ENCODE measurements at places on chromosomes 3 and 15.

DNA sequence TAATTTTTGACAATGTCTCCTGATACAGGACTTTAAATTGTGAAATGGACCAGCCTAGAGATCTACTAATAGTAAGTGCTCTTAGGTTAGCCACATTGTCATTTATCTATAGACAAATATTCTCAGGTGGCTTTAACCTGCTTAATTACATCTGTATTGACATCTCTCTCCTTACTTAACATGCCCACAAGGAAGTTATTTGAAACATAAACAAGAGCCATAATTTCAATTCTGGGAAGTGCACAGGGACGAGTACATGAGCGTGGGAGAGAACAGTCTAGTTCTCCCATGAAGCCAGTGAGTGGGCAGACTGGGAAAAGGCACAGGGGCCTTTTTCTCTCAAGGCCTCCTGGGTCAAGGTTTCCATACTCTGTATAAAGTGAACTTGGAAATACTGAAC is 54.2 kb downstream of the NEK10 start:
- no peak for DNase-seq

DNA sequence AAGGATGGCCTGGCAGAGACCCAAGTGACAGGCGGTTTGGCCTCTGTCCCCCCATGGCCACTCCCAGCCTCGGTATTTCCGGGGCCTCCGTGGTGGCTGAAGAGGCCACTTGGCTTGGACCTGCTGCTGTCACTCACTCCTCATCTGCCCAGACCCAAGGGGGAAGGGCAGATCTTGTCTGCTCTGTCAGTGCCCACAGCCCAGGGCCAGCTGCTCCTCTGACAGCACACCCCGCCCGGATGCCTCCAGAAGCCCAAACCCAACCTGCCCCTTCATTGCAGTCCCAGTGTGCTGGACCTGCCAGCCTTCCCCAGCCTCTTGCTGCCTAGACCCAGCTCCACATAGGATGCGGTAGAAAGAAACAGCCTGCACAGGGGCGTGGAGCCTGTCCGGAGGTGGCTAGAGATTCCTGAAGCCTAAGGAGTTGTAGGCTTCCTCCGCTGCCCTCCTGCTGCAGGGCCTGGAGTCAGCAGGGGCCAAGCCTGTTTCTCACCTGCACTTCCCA is 52.0 kb downstream of the MAGEF1 start:
- no peak for DNase-seq

- DNase-seq: no peak
These were observed 101.0 kb downstream of the CHL1 start for GRCh38 chr3:297585-297984.

DNA sequence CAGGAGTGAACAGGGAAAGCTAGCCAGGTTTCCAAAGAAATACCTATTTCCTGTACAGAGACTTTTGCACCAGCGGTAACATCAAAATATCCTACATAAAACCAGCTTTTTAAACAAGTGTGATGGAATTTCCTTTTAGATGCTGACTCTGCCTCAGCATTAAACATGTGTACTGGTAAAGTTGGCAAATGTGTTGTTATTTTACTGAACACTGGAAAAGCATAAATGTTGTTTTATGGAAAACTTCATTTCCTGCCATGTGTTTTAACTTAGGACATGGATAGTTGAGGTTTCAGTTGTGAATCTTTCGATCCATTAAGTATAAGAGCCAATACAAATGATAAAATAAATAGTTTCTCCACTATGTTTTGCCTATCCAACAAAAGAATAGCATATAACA is 15.7 kb downstream of the OXNAD1 start:
- no peak for DNase-seq

GRCh38 chr15:37100109-37100965 is at the start of gene MEIS2:
MEIS2 (minus strand) TSS chr15:37100549; CDS start chr15:37099466, 1,083 bp downstream.
- DNase-seq: peak; percentile 90

DNA sequence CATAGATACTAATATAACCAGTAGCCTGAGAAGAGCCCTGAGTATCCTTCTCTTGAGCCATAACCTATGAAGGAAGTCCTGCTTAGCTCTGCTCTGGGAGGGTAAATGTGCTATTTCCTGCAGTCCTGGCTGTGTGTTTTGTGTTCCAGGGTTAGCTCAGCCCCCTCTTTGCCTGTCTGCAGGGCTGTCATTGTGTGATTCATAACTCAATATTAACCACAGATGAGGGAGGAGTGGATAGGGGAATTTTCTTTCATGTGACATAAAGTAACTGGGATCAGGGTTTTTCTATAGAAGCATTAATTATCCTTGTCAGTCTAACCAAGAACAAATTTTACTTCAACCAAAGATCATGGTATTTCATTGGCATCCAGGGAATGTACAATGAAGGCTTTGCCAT is 183.3 kb upstream of the ZBTB20 start:
- no peak for DNase-seq

- no peak for DNase-seq
These were observed 134.8 kb downstream of the P2RY1 start for GRCh38 chr3:152969557-152970300.

- DNase-seq: no peak
These were observed 205.5 kb upstream of the CD96 start for GRCh38 chr3:111336511-111336910.

DNA sequence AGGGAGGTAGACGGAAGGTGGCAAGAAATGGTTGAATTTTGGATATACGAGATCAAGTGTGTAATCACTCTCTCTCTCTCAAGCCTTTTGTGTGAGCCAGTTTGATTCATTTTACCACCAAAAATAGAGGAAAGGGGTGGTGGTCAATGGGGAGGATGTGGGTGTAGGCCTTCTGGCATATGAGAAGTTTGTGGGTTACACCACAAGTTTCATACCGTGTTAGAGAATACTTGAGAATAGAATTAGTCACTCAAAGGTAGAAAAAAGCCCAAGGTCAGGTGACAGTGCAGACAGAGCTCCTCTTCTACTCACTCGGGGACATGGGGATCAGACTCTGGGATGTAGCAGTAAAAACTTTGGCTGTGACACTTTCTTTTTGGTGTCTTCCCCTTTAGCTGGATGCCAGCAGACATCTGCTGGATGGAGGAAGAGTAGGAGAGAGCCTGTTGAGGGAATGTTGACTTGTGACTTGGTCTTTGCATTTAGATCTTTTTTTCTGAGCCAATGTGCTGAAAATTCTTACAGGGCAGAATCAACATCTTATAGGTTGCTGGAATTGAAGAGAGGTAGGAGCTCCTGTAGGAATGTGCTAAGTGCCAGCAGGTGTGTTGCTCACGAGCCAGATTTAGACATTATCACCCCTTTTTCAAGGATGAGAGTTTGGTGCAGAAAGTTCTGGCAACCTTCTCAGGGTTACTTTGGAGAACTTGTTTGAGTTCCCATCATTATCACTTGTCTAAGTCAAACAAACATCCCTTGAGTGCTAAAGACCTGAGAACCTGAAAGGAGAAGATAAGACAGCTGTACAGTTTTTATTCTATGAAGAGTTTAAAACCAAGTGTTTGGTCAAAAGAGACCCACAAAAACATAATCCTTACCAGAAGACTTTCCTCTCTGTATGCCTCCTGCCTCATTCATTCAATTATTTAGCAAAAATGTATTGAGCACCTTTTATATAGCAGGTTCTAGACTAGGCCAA is 43.9 kb upstream of the RYK start:
- no peak for DNase-seq

GRCh38 chr3:124691599-124691998 is 38.7 kb upstream of the UMPS start:
- DNase-seq: no peak

- DNase-seq: no peak
These were observed 51.0 kb downstream of the MME start for GRCh38 chr3:155131104-155131503.

- DNase-seq: no peak
These were observed 515 bp upstream of the EIF3J start for GRCh38 chr15:44536302-44536961.

DNA sequence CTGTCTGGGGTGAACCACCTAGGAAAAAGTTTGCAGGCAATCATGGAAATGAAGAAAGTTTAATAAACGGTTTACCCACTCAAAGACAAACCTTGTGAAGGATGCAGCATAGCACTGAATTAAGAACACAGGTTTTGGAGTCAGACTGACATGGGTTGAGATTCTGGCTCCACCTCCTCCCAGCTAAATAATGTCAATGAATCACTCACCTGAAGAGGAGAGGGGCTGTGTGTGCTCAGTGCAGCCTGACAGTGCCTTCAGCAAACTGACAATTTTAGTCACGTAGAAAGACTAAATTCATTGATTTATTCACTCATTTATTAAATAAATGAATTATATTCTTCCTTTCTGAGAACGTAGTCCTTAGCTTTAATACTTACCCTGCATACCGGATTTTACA is 18.9 kb downstream of the NR1I2 start:
- DNase-seq: no peak

GRCh38 chr3:156300371-156300770 is 180.0 kb downstream of the KCNAB1 start:
- no peak for DNase-seq

GRCh38 chr3:15858547-15859506 is 61.0 kb upstream of the ANKRD28 start:
- no peak for DNase-seq

DNA sequence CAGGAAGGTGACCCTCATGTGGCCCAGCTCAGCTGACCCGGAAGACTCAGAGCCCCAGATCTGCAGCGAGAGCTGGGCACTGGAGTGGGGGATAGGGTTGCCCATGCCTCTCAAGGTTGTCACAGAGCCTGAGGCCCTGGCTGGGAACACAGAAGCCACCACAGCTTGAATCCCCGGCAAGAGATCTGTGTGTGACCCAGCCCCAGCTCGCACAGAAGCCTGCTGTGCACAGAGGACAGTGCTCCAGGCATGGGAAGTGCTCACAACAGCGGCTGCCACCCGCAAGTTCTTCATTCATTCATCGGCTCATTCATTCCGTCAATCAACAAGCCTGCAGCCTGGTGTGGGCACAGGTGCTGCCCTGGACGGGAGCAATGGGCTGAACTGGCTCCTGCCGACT is 36.4 kb downstream of the DNAJB8 start:
- no peak for DNase-seq

GRCh38 chr3:34070831-34071585 is 272.6 kb downstream of the PDCD6IP start:
- DNase-seq: no peak

- DNase-seq: no peak
These were observed 121.9 kb upstream of the TMC3 start for GRCh38 chr15:81495780-81496467.

GRCh38 chr3:63279005-63279841 is 1.1 kb downstream of the SYNPR start:
- DNase-seq: no peak

GRCh38 chr3:157081626-157082210 is 78.2 kb downstream of the CCNL1 start:
- DNase-seq: no peak

GRCh38 chr15:71109905-71110304 is 5.4 kb upstream of the THSD4 start:
- DNase-seq: no peak

DNA sequence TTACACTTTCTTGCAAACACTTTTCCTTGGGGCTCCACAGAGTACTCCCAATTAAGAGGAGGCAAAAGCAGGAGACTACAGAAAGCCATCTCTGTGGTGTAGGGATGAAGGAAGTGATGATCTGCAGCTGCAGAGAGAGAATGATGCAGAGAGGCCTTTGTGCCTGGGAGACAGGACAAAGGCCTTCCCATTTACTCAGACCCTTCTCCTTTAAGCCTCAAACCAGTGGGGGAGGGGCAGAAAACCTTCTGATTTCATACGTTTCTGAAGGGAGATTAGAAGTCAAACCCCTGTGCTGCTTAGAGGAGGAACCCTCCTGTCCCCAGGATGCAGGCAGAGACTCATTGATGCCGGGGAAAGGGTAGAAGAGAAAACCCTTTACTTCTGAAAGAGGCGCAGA is 130.8 kb downstream of the NEO1 start:
- DNase-seq: no peak

DNA sequence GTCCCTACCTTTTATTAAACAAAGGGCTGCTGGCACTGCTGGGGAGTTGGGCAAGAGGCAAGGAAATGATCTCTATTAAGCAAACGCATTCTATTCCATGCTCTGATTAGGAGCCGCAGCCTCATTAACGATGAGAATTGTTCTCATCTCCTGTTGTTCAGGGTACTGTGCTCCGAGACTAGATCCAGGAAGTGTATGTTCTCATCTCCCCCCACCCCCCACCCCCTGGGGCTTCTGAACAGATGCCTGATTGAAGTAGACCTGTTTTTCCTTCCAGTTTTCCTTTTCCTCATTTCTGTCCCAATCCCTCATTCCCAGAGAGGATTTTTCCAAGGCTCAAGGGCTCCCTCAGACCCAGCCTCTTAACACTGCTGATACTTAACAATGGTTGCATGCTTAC is 81.6 kb upstream of the FEZF2 start:
- no peak for DNase-seq

DNA sequence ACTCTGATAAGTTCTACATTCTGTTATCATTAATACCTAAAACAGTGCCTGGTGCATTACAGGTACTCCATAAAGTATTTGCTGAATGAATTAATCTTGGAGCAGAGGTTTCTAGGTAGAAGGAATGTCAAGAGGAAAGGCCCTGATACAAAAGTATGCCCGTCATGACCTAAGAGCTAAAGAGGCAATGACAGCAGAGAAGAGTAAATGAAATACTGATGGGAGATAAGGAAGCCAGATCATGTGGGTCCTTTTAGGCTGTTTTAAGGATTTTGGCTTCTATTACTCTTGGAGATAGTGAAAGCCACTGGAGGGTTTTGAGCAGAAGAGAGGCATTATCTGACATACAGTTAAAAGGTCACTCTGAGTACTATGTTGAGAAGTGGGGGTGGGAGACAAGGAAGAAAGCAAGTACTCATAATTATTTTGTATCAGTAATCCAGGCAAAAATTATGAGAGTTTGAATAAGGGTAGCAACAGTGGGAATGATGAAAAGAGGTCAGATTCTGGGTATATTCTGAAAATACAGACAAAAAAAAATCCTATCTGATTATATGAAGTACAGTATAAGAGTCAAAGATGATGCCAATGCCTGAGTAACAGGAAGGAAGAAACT is 48.3 kb downstream of the DENND4A start:
- no peak for DNase-seq

GRCh38 chr15:29437888-29438702 is 168.5 kb upstream of the NSMCE3 start:
- DNase-seq: no peak

GRCh38 chr3:15804553-15805095 is 6.8 kb upstream of the ANKRD28 start:
- DNase-seq: no peak

DNA sequence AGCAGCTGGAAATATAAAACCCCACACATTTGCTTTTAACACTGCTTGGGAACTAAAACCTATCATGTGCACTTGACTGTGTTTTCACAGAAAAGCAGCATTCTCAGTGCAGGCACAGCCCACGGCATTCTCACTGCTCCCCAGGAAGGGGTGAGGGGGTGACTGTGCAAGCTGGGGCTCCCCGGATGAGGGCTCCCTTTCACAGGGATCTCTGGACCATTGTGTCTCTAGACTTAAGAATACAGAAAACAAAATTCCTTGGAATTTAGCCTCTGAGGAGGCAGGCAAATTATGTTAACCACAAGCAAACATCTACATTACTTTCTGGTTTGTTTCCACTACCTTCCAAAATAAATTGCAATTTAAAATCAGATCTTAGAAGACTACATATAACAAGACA is 100.3 kb downstream of the FSIP1 start:
- DNase-seq: no peak

- DNase-seq: no peak
These were observed 152.1 kb downstream of the KLF13 start for GRCh38 chr15:31478702-31479221.

All from NCI-H446 treated with DMSO at 0.1 percent for 48 hours (cell line).